ENCODE measurements at places on chromosomes 4 and X.

DNA sequence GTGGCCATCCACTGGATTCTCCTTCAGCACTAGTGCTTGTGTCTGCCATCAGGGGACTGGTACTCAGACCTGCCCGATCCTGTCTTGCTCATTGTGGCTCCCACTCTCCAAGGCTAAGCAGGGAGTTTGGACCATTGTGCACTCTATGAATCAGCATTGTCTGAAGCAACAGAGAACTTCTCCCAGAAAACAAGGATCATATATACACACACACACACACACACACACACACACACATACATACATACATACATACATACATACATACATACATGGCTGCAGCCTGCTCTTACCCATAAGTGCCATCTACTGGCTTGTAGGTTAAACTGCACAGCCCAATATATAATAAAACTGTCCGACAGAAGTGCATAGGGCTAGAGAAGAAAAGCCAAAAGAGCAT is 345.3 kb upstream of the LCORL start:
- DNase-seq: no peak

- DNase-seq: peak; percentile 29
These were observed 1.1 kb upstream of the TLR3 start for GRCh38 chr4:186067757-186068385.

- DNase-seq: no peak
These were observed 59.3 kb upstream of the UBQLN2 start for GRCh38 chrX:56503941-56504673.

GRCh38 chr4:102585329-102585728 is 84.2 kb downstream of the NFKB1 start:
- no peak for DNase-seq

DNA sequence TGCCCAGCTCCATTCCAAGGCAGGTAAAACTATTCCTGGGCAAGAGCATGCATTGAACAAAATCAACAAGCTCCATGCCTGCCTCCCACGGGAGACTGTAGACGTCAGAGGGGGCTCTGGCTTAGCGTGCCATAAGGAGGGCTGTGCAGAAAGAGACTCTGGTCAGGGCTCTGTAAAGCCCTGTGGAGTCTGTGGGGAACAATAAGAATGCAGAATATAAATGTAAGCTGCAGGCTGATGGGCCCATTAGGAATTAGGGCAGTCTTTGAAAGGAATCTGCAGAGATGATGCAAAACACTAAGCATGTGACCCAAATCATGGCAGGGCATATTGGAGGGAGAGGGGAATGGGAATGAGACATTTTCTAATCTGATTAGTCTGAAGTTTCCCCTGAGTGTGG is 170.3 kb downstream of the EFHC2 start:
- DNase-seq: no peak

DNA sequence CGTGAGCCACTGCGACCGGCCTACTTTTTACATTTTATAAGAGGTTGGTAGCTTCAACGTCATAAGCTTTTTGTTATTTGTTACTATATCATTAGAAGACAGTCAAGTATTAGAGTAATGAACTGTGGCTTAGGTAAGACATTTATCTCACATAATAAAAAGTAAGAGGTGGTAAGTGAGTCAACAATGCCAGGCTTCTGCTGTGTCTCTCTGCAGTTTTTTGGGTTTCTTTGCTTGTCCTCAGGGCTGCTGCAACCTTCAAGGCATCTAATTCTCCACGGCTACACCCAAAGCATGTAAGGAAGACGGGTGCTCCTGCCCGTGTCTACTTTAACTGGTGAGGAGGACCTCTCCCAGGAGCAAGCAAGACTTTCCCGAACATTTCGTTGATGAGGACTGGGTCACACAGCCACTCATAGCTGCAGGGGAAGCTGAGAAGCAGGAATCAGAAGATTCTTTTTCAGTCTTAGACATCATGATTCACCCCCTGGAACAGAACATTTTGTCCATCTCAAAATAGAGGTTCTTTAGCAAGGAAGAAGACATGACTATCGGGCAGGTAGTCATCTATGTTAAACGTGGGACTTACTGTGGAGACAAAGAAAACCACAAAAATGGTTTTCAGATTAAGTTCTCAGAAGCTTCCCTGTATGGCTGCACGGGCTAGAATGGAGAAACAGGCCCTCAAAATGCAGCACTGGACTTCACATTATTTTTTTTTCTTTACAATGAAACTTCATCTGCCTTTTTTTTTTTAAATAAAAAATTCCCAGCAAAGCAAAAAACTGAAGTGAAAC is 13.0 kb upstream of the RHOH start:
- no peak for DNase-seq

- no peak for DNase-seq
These were observed 1137.6 kb upstream of the IGFBP7 start for GRCh38 chr4:58247792-58248191.

GRCh38 chr4:185773419-185773818 is 38.6 kb downstream of the SORBS2 start:
- no peak for DNase-seq

GRCh38 chrX:136055651-136056221 is 70.5 kb downstream of the SLC9A6 start:
- DNase-seq: no peak
